Stimulated activated CD4-positive, alpha-beta T cell treated with anti-CD3 and anti-CD28 coated beads, Interleukin-4, amount 100 ng/mL, for 48 hours (primary cell): ENCODE measurements at places on chromosomes 11 and 22.

DNA sequence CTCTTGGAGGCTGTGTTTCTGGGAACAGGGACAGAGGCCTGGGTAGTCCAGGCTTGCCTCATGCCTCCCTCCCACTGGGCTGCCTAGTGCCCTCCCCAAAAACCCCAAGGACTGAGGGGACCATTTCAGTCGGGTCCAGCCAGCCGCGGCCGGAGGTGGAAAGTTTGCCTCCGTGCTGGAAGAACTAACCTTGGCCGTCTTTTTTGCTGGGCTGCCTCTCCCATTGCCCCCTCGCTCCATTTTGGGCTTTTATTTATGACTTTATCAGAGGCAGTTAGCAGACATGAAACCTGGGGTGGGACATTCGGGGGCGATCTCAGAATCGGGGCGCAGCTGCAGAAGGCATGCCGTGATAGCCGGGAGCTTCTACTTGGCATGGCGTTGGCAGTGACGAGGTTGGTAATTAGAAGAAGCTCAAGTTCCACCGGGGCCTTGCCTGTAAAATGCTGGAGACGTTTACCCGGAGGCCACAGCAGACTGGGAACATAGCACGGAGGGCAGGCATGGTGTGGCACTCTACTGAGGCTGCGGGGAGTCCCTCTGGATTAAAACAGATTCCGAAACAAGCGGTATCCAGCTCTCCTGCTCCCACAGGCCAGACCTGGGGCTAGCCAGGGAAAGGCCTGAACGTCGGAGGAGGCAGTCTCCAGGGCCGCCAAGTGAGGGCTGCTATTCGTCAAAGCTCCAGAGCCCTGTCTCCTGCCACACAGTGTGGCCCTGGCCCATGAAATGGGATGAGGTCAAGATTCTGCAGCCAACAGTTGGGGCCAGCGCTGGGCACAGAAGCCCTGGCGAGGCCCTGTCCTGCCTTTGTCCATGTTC, 76.4 kb upstream of the PPARA start:
- DNase-seq, result no peak

DNA sequence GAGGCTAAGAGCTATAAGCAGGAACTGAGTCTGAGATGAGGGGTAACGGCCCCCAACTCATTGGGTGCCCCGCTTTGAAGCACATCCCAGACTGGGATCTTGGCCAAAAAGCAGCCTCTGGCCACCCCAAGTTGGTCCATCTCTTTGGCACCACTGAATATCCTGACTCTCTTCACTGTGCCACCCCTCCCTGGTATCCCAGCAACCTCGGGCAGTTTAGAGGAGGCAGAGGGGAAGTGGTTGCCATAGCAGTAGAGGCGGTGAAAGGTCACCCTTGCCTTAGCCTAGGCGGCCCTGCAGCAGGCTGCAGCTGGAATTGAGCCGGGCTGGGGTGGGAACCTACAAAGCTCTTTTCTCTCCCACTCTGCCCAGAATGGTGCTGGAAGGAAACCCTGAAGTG, 1.1 kb downstream of the PELI3 start:
- DNase-seq, result no peak

GRCh38 chr22:45866126-45866645, 110.8 kb downstream of the WNT7B start:
- no peak for DNase-seq

GRCh38 chr11:22392561-22392960, 54.4 kb downstream of the SLC17A6 start:
- DNase-seq, result no peak

DNA sequence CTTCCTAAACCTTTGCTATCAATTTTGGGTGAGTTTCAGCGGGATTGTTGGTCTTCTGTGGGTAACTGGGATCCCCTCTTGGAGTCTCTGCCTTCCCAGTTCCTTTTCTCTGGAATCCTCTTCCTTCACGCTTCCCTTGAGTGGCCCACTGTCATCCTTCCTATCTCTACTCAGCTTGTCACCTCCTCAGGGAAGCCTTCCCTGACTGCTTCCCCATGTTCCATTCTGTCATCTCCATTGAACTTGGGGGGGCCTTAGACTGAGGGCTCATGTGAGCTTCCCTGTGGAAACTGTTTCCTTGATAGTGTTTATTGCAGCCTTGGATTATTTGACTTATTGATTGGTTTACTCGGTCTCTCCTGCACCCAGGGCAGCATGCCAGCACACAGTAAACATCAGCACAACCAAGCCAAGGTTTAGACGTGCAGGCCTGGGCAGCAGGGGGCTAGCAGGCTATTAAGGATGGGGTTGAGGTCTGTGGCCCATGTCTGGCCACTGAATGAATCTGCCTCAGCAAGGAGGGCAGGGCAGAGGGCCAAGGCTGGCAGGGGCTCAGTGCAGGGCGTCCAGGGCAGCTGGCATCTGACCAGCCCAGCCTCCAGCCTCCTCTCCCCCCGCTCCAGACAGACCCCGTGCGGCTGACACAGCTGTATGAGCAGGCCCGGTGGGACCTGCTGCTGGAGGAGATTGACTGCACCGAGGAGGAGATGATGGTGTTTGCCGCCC, 7.2 kb downstream of the TRPT1 start:
- DNase-seq, result no peak

GRCh38 chr11:99565333-99565732, 544.6 kb downstream of the CNTN5 start:
- DNase-seq, result no peak

- DNase-seq, result no peak
These were observed 2.7 kb downstream of the PLXNB2 start for GRCh38 chr22:50304528-50305392.

- no peak for DNase-seq
These were observed 50.7 kb upstream of the SLC35C1 start for GRCh38 chr11:45754261-45754709.

DNA sequence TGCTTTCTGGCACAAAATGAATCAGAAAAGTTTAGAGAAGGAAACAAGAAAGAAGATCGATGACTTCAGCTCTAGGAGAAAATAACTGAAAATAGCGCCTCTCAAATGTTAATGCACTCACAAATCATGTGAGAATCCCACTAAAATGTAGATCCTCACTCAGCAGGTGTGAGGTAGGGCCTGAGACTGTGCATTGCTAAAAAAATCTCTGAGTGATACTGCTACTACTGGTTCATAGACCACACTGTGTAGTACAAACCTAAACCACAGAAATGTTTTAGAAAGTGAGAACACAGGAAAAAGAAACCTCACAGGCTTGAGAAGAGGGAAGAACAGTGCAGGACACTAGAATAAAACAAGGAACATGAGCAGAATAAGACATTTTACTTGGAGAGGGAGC, 2.0 kb downstream of the OR8D4 start:
- no peak for DNase-seq

- no peak for DNase-seq
These were observed 97.3 kb downstream of the GALNT18 start for GRCh38 chr11:11524436-11525061.

GRCh38 chr11:72352859-72353551, 81.3 kb downstream of the CLPB start:
- DNase-seq, result no peak

- DNase-seq, result peak; percentile 38
These were observed 33.8 kb downstream of the OR2AG2 start for GRCh38 chr11:6737872-6738466.

DNA sequence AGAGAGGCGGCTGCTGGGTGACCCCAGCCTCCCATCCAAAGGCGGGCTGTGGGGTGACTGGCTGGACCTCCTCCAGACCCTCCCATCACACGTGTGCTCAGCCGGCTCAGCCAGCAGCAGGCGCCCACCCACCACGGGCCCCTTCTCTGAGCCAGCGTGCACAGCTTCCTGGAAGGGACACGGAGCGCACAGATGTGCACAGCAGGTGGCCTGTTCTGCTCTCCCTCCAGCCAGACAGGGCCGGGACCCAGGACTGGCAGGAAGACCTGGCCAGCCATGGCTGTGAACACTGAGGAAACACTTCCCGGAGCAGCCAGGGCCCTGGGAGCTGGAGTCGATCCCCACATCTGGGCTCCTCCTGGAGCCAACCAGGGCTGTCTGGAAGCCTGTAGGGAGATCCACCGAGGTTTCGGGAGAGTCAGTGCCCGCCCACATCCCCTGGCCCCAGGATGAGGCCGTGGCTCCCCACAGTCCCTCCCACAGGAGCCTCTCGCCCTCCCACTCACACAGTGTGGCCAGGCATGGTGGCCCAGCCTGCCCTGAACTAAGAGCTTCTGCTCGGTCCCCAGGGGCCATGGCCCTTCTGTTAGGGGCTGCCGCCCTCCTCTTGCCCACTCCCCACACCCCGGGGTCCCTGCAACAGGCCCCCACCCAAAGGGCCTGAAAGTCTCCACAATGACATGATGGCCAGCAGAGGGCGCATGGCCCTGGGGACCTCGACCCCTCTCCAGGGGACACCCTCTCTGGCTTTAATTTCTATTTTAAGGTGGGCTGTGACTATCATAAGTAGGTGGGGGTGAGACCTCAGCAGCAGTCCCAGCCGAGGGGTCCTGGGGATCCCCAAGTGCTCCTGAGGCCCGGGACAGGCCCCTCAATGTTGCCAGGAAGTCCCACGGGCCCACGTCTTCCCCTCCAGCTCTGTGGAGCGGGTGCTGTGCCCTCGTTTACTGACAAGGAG, 90.6 kb upstream of the FGF3 start:
- no peak for DNase-seq

DNA sequence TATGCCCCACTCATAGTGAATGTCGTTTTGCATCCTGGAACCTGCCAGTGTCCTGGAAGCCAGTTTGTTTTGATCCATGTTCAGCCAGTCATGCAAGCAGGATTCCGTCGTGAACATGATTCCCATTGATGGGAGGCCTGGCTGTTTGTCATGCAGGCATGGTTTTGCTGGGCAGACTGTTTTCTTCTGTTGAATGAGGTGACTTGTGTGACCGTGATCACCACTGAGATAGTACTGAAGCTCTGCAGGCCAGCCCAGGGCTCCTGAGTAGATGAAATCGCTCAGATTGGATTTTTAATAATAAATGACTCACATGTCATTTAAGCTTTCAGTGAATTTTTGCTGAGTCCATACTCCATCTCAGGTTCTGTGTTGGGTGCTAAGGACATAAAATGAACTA, 117.8 kb downstream of the PDE2A start:
- no peak for DNase-seq

GRCh38 chr11:19084661-19085315, 24.3 kb upstream of the MRGPRX2 start:
- DNase-seq, result no peak

GRCh38 chr11:41201156-41201555, 258.3 kb downstream of the LRRC4C start:
- DNase-seq, result no peak
